ENCODE measurements at places on chromosomes 13 and 19.
A peak's percentile ranks its signal among the peaks of the same experiment; 100 is the strongest.

DNA sequence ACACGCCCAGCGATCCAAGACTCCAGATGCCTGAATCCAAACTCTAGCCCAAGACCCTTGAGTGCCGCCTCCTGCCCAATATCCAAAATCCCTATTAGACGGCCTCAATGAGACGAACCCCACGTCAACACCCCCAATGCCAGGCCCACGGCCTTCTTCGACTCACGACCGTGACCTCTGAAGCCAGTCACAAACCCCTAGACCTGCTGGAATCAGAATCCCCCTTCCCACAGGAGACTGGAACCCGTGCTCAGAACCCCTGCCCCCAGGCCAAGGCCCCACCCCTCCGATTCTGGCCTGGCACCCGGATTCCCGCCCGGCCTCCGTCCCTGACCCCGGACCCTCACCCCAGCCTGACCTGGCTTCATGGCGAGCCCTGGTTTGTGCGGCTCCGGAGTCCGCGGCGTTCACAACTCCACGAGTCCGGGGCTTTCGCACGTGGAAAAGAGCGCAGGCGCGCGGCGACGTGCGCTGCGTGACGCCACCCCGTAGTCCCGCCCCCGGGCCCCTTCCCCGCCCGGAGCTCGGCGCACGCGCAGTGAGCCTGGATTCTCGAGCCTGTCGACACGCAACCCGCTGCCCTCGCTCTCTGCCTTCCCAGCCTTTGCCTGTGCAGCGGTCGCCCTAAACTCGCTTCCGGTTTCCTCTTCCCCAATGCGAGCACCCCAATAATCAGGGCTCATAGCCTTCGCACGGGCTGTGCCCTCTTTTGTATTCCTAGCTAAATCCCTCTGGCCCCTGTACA is at the start of gene FBL:
TSS of gene FBL (minus strand) at position 447 of the 745 bp plus-strand sequence. CDS start at position 368, 79 bp downstream.
- peak; percentile 60 for DNase-seq

- no peak for DNase-seq
These were observed 37.8 kb upstream of the ZNF507 start for GRCh38 chr19:32307591-32307990.

- DNase-seq = no peak
These were observed 4.6 kb upstream of the PNMA8A start for GRCh38 chr19:46475986-46476385.

GRCh38 chr13:65613004-65613403 is 1617.1 kb downstream of the PCDH9 start:
- no peak for DNase-seq

DNA sequence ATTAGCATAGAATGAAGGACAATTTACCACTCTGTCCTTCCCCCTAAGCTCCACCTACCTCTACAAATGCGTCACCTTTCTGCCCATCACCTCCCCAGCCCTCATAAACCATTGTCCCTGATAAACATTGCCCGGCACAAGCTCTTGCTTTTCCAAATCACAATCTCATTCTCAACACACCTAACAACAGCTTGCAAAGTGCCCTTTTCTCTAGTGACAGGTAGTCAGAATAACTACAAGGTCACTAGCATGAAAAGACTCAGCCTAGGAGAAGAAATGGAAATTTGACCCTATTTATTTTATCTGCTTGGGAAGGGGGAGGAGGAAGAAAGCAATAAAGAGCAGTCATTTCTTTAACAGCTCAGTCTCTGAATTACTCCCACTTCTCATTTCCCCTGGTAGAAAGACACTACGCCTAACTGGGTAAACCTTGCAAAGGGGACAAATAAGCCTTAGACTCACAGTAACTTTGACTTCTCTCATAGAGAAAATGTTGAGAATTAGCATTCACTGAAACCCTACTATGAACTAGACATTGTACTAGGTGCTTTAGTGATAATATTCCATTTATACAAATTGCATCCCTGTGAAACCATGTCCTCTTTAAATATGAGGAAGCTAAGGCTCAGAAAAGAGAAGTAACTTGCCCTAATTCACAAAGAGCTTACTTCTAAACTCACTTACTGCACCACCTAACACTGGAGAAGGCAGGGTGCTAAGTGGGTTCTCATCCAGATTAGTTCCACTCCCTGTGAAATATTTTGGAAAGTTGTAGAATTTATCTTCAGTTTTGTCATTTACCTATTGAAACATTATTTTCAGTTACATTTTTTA is 116.2 kb upstream of the FNDC3A start:
- DNase-seq = no peak

DNA sequence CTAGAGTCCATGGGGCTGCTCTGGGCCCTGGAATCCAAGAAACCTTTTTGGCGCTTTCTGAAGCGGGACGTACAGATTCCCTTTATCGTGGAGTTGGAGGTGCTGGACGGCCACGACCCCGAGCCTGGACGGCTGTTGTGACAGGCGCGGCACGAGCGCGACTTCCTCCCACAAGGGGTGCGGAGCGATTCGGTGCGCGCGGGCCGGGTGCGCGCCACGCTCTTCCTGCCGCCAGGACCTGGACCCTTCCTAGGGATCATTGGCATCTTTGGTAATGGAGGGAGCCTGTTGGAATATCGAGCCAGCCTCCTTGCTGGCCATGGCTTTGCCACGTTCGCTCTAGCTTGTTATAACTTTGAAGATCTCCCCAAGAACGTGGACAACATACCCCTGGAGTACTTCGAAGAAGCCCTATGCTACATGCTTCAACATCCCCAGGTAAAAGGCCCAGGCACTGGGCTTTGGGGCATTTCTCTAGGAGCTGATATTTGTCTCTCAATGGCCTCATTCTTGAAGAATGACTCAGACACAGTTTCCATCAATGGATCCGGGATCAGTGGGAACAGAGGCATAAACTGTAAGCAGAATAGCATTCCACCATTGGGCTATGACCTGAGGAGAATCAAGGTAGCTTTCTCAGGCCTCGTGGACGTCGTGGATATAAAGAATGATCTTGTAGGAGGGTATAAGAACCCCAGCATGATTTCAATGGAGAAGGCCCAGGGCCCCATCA is 3.5 kb upstream of the ZFP82 start:
- DNase-seq = no peak

DNA sequence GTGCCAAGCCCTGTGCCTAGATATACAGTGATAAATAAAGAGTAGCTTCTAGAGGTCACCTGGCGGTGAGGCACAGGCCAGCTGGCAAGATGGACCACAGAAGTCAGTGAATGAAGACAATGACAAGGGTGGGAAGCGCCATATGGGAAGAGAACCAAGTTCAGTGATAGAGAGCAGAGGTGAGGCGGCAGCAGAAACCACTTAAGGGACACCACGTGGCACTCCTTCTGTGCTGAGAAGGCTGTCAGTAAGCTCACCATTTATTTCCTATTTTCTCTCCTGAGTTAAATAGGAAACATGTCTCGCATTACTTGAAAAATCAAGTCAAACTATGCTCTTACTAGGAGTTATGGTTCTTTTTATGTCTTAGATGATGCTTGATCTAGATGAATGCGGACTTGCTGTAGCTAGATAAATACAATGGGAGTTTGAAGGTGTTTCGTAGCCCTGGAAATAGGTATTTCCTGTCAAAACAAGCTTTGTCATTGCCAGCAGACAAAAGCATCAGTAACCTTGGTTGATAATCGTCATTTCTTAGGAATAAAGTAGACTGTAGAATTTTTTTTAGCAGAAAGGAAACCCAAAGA is 17.8 kb downstream of the ALOX5AP start:
- DNase-seq = no peak

DNA sequence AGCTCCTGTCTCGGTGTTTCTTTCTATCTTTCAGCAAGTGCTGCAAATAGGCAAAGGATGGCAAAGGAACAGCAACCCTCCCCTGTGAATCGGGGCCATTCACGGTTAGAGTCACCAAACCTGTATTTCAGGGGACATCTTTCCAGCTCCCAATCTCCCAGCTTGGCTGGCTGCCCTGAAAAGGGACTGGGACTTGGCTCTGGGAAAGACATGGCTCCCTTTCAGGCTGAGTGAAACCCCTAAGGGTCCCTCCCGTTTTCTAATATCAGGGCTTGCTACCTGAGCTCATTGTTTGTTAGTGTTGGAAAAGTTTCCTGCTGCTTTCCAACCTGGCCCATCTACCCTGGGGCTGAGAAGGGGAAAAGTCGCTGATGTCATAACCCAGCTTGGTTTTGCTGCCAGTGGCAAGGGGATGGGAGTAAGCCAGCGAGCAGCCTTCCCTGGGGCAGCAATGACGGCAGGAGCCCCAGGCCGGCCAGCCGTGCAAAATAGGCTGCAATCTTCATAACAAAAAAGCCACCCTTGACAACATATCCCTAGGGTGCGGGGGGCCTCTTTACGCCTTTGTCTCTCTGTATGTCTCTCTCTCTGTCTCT is 29.9 kb downstream of the SERP2 start:
- DNase-seq = no peak

- DNase-seq = no peak
These were observed 1363.5 kb upstream of the PCDH20 start for GRCh38 chr13:62779161-62779560.

DNA sequence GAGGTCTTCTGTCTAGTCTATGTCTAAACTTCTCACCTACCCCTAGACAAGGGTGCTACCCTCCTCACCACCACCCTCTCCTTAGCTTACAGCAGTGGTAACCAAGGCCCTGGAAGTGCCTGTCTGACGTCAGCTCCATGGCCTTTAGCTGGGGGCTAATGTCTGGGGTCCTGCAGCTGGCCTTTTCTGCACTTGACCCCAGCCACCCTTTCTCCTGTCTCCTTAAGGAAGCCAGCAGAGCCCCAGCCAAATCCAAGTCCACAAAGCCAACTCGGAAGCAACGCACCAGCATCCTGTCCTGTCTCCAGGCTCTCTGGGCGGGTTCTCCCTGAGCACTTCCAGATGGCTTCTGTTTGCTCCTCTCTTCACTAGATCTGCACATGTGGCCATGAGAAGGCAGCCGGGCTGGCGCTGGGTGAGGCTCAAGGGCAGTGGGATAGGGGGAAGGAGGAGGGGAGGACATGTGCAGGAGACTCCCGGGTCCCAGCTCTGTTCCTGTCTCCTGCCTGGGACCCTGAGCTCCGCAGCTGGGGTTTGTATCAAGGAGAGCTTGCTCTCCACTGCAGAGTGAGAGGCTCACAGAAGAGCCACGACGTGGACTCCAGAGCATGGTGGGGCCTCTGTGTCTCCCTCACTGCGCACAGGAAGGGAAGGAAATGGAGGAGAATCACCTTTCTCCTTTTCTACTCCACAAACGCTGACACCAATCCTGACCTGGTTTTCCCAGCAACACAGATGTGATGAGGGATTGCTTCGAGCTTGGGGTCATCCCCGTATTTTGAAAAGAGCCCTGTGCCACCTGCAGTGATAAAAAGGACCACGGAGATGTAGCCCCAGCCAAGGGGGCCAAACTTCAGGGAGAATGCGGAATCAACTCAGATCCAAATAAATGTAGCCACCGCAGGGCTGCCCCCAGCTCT is 204.2 kb downstream of the USP12 start:
- no peak for DNase-seq

- no peak for DNase-seq
These were observed 1343.9 kb upstream of the MIR17HG start for GRCh38 chr13:90003566-90003965.
